ENCODE measurements at places on chromosomes 2 and 18. TPM values are rescaled to one million over a fixed set of nuclear protein-coding genes. Genes with fewer than 3 reads are reported as not detected.

The CXCR1 gene
- total RNA-seq, result 1.4 TPM

The NPHP1 gene
- total RNA-seq, result 8.3 TPM

The ITGA4 gene
- 51.7 TPM for total RNA-seq

The CACNB4 gene
- total RNA-seq, result 15.1 TPM

The PID1 gene
- total RNA-seq, result 10.3 TPM

The MC4R gene
- not detected for total RNA-seq

The CFLAR gene
- 115 TPM for total RNA-seq

Measured in metanephros (tissue), 2 donors.